ENCODE measurements at places on chromosomes 3 and 15. TPM values are rescaled to one million over a fixed set of nuclear protein-coding genes. Genes with fewer than 3 reads are reported as not detected.

The AQR gene
- 39.2 TPM for total RNA-seq

- H3K4me3 ChIP-seq = no peak overlapping the region
- H3K27ac ChIP-seq = no peak overlapping the region
Observed at GRCh38 chr3:171404376-171404967, 55.7 kb downstream of the TNIK start.

- no peak overlapping the region for H3K4me3 ChIP-seq
- H3K27ac ChIP-seq = no peak overlapping the region
- H3K36me3 ChIP-seq = no peaks in the 10 kb centered on the region
- no peaks in the 10 kb centered on the region for H3K4me1 ChIP-seq
Observed at GRCh38 chr3:126160243-126161210, 19.9 kb downstream of the ALDH1L1 start.

DNA sequence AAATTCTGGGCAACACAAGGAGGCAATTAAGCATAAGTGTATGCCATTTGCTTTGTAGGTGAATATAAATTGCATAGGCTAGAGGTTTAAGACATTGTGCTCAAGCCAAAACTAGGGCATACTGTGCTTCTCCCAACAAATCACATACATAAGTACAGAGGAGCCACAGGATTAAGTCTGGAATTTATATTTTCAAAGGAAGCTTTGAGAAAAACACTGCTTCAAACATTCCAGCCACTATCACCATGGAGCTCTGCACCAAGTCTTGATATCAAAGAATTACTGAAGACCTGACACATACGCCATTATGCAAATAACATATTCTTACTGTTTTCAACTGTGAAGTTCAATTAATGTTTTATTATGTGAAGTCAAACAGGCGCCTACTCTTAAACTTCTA is 119.4 kb upstream of the NPHP3 start:
- H3K4me3 ChIP-seq = no peak overlapping the region
- H3K36me3 ChIP-seq = no peaks in the 10 kb centered on the region
- no peak overlapping the region for H3K27ac ChIP-seq
- no peak for DNase-seq
- H3K4me1 ChIP-seq = no peaks in the 10 kb centered on the region

The DPPA4 gene
- 1.5 TPM for total RNA-seq

- peaks cover 14% of the 10 kb centered on the region for H3K27me3 ChIP-seq
- DNase-seq = no peak
Observed at GRCh38 chr15:66006986-66007385, 137.7 kb downstream of the RAB11A start.

The ATP2B2 gene
- total RNA-seq = 0.05 TPM

GRCh38 chr15:74174219-74174957 is 878 bp downstream of the ISLR start:
- DNase-seq = no peak
- H3K4me3 ChIP-seq = no peak overlapping the region
- peaks cover 2% of the 10 kb centered on the region for H3K27me3 ChIP-seq
- H3K4me1 ChIP-seq = no peaks in the 10 kb centered on the region
- H3K27ac ChIP-seq = no peak overlapping the region
- H3K36me3 ChIP-seq = no peaks in the 10 kb centered on the region
